PC-3 (cell line): ENCODE measurements at places on chromosomes 7 and 10. TPM values are rescaled to one million over a fixed set of nuclear protein-coding genes. Genes with fewer than 3 reads are reported as not detected.

Gene SCRN1
- 33.9 and 37.9 TPM in 2 replicates for total RNA-seq

Gene MALRD1
- total RNA-seq, result not detected in 2 replicates

Gene CCDC201
- 0.11 TPM in 1 of 2 replicates, not detected in the other for total RNA-seq

Gene PRPS1L1
- total RNA-seq, result not detected in 2 replicates

Gene LFNG
- total RNA-seq, result 4.8 and 7.7 TPM in 2 replicates

DNA sequence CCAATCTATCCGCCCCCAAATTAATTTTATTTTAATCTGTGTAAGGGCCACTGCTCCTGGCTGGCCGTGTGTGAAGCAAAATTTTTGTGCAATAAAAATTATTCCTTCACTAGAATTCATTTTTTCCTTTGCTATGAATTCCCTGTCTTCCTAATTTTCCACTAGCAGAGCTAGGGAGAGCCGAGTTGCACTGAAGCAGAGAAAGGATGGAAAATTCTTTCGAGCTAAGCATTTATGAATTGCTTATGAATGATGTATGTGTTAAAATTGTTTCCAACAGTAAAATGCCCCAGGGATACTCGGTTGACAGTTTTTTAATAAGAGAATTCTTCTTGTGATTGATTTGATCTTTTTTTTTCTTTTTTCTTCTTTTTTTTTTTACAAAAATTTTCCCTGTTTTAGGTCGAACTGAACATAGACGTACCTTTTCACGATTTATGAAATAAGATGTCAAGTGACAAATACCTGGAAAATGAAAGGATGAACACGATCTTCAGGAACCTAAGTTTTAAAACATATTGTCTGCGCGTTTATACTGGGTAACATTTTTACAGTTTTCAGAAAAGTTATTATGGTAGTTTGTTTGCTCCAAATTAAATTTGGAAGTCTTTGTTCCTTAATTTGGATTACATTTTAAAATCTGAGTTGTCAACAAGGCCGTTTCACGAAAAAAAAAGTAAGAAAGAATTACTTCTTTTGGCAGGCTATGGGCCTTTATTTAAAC, 288.8 kb upstream of the NFE2L3 start:
- peaks cover 3% of the 10 kb centered on the region; the same call in 1 of the 2 replicates for H3K4me1 ChIP-seq
- no peaks in the 10 kb centered on the region for H3K36me3 ChIP-seq
- 0 out of 2 replicates have a peak overlapping the region, but pooled peaks have one; percentile 13 for H3K4me3 ChIP-seq
- H3K27me3 ChIP-seq, result peaks cover 43% of the 10 kb centered on the region
- no peak for DNase-seq

GRCh38 chr7:109751241-109751640, 1181.6 kb downstream of the DNAJB9 start:
- no peak overlapping the region for H3K4me3 ChIP-seq
- DNase-seq, result peak; percentile 48
- H3K4me1 ChIP-seq, result no peaks in the 10 kb centered on the region
- no peaks in the 10 kb centered on the region for H3K36me3 ChIP-seq

GRCh38 chr10:5811387-5811821, 1.8 kb downstream of the GDI2 start:
- no peak overlapping the region for H3K27ac ChIP-seq
- peak overlapping the region; percentile 96 for H3K4me3 ChIP-seq
- H3K27me3 ChIP-seq, result no peaks in the 10 kb centered on the region
- H3K36me3 ChIP-seq, result no peaks in the 10 kb centered on the region; the same call in 1 of the 2 replicates
- H3K4me1 ChIP-seq, result peaks cover 26% of the 10 kb centered on the region

DNA sequence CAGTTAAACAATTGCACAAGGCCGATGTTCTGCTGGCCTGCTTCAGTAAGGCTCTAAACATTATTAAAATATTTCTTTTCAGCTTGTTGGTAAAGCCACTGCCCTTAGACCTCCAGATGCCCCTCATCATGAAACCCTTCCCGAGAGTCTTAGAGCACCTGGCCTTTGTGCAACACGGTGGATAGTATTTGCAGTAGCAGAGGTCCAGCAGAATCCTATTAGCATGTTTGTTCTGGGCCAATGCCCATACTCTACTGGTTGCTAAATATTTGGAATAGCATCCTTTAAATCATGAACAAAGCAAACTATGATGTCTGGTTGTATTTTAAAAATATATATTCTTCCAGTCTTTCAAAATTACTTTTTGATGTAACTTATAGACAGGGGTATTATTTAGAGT, 584.6 kb downstream of the CNTNAP2 start:
- H3K36me3 ChIP-seq, result no peaks in the 10 kb centered on the region
- no peak for DNase-seq
- no peaks in the 10 kb centered on the region for H3K4me1 ChIP-seq
- no peak overlapping the region for H3K4me3 ChIP-seq

DNA sequence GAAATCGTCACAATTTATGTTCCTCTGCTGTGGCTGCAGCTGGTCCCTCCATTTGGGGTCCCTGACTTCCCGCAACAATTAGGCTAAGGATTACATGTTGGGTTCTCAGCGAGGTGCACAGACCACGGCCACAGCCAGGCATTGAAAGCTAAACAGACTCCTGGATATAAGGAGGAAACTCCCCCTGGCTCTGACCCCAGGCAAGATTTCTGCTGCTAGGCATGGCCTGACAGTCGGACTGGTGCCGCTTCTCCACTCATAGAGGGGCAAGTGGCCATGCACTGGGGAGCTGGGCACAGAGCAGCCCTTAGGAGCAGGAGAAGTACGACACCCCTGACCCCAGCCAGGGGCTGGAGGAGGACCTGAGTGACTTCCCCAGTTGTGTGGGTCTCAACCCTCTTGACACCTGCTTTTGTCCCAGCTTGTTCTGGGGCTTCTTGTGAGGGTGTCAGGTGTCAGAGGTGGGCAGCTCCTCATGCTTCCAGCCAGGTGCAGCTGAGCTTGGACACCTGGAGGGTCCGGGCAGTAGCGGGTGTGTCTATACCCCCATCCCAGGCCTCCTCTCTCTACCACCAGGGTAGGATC, 38.3 kb downstream of the TSPAN15 start:
- DNase-seq, result no peak
- no peaks in the 10 kb centered on the region for H3K4me1 ChIP-seq
- H3K27me3 ChIP-seq, result no peaks in the 10 kb centered on the region
- H3K36me3 ChIP-seq, result peaks cover 49% of the 10 kb centered on the region
- H3K27ac ChIP-seq, result no peak overlapping the region

DNA sequence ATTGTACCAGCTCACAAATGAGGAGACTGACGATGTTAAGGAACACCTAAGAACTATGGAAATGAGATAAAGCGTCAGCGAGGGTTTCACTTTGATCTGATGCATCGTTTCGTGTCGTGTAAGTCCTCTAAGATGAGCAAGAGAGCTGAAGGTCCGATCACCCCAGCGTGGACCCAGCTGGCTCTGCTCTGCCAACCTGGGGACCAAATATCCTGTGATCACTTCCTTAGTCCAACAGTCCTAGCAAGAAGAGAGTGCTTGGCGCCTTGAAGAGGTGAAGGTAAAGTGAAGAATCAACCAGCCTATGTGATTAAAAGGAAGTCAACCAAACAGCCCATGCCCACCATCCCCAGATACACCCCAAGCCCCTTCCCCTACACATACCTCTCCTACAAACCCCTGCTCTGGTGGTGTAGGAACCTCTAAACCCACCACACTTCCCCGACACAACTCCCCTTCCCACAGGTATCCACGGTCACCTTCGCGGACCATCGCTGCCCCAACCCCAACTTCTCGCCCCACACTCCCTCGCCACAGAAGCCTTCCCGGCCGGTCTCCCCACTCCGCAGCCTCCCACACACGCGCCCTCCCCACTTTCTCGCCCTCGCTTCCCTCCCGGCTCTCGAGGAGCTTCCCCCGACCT, 722 bp downstream of the UPF2 start:
- peak overlapping the region; percentile 95 for H3K27ac ChIP-seq
- H3K4me1 ChIP-seq, result peaks cover 11% of the 10 kb centered on the region
- peak overlapping the region; percentile 83 for H3K4me3 ChIP-seq
- peak; percentile 11 for DNase-seq
- H3K36me3 ChIP-seq, result no peaks in the 10 kb centered on the region
- H3K27me3 ChIP-seq, result no peaks in the 10 kb centered on the region

GRCh38 chr10:120689777-120690529, 161.2 kb upstream of the WDR11 start:
- H3K4me3 ChIP-seq, result no peak overlapping the region
- DNase-seq, result peak; percentile 22
- H3K27me3 ChIP-seq, result no peaks in the 10 kb centered on the region

GRCh38 chr7:20798081-20798693, 11.5 kb upstream of the SP8 start:
- H3K27ac ChIP-seq, result no peak overlapping the region
- peak overlapping the region; percentile 63 for H3K4me3 ChIP-seq
- H3K27me3 ChIP-seq, result peaks cover 70% of the 10 kb centered on the region
- H3K36me3 ChIP-seq, result no peaks in the 10 kb centered on the region
